Cardiac atrium fibroblast (primary cell): ENCODE measurements at places on chromosomes 1 and 21. TPM values are rescaled to one million over a fixed set of nuclear protein-coding genes. Genes with fewer than 3 reads are reported as not detected.

The OR2T11 gene
- total RNA-seq = not detected in 2 replicates

The CDA gene
- 1.6 TPM in 1 of 2 replicates, not detected in the other for total RNA-seq

The AADACL3 gene
- not detected in 2 replicates for total RNA-seq

The STUM gene
- total RNA-seq = 0.65 TPM in 1 of 2 replicates, not detected in the other

The FBXO2 gene
- not detected in 2 replicates for total RNA-seq
